ENCODE measurements at places on chromosomes 2 and 18.

- no peak for DNase-seq
These were observed 1139.4 kb upstream of the GYPC start for GRCh38 chr2:125516496-125517109.

DNA sequence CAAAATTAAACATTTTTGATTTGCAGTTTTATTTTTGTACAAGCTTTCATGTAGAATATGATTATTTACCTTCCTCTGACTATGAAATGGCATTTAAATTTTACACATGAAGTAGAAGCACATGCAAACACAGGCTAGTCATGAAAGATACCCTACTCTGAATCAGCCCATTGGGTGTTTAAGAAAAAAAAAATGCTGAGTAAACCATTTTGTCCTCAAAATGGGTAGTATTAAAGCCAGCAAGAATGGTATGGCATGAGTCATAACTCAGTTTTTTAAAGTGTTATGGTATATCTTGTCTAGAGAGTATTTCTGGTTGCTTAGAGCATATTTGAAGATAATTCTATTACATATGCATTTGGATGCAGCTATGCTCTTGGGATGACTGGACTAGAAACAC, 55.0 kb downstream of the PKP4 start:
- DNase-seq, result no peak

GRCh38 chr2:28601616-28602015, 105.8 kb downstream of the PLB1 start:
- no peak for DNase-seq

- no peak for DNase-seq
These were observed 179.7 kb downstream of the MREG start for GRCh38 chr2:215833531-215834162.

GRCh38 chr2:103292573-103292972, 530.7 kb downstream of the TMEM182 start:
- DNase-seq, result no peak

DNA sequence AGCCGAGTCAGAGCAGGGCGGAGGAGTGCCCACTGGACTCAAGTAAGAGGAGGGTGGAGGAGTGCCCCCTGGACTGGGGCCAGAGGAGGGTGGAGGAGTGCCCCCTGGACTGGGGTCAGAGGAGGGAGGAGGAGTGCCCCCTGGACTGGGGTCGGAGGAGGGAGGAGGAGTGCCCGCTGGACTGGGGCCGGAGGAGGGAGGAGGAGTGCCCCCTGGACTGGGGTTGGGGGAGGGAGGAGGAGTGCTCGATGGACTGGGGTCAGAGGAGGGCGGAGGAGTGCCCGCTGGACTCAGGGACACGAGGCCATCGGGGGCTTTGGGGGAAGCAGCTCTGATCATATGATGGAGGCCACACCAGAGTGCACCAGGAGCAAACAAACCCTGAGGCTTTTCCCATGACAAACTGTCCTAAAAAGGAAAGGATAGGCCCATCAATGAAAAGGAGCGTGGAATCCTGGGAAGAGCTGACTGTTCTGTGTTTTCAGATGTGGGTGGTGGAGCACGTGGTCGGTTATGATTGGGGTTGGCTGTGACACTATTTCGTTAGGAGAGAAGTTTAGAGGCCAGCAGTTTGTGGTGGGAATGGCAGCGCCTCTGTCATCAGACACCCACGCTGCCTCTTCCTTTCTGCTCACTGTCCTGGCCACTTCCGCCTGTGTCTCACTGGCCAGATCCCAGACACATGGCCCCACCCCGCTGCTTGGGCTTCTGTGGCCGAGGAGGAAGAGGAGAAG, 24.5 kb upstream of the HPCAL1 start:
- DNase-seq, result no peak

Data from stimulated activated CD8-positive, alpha-beta memory T cell treated with anti-CD3 and anti-CD28 coated beads, Interleukin-2, amount 100 ng/mL, for 48 hours (primary cell).